ENCODE measurements at places on chromosomes 4 and X.
A peak's percentile ranks its signal among the peaks of the same experiment; 100 is the strongest.

- no peak for DNase-seq
Measured at GRCh38 chr4:179989975-179990374, 2253.2 kb upstream of the TENM3 start.

- no peak for DNase-seq
Measured at GRCh38 chrX:130376077-130376476, 9.4 kb downstream of the GPR119 start.

DNA sequence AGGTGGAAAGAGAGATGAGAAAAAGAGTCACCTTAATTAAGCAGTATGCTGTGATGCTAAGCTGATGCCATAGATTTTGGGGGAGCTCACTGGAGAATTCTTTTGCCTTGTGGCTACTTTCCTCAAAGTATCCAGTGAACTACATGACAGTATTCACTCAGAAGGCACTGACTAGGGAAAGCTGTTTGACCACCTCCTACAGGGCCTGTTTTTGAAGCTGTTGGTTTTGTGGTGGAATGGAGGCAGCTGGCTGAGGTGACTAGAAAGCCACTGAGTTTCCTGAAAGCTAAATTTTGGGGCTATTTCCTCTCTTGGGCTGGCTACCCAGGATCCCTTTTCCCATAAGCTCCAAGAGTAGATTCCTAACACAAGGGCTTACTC, 124.8 kb upstream of the EOLA2 start:
- no peak for DNase-seq

- no peak for DNase-seq
Measured at GRCh38 chr4:54574500-54574899, 83.3 kb upstream of the KIT start.

GRCh38 chr4:164138521-164138920, 615.4 kb upstream of the SMIM31 start:
- no peak for DNase-seq

GRCh38 chr4:8724436-8725070, 132.0 kb downstream of the CPZ start:
- DNase-seq: no peak

DNA sequence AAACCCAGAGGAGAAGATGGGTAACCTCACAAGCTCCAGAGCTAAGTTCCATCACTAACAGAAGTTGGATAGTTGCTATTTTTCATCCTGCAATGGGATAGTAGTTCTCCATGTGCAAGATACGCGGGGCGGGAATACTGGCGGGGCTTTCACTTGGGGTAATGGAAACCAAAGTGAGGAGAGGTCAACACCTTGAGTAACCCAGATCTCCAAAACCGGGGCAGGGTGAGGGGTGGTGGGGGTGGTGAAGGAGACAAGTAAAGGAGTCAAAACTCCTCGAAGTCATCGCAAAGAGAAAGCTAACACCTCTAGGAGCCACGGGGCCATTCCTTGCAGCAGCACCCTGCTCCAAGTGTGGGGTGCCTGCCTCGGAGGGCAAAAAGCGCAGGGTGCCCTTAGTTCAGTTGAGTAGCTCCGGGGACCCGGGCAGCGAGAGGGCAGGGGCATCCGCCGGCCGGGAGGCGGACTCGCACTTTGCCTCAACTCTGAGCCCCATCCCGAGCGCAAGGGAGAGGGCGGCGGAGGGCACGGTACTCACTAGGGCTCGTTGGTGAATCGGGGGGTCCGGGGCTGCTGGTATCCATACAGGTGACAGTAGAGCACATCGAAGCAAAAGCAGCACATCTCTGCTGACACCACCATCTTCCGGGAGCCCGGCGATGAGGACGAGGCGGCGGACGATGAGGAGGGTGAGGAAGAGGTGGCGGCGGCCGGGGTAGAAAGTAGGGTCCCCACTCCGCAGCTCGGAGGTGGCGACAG, 645 bp downstream of the AMMECR1 start:
- peak; percentile 2 for DNase-seq

DNA sequence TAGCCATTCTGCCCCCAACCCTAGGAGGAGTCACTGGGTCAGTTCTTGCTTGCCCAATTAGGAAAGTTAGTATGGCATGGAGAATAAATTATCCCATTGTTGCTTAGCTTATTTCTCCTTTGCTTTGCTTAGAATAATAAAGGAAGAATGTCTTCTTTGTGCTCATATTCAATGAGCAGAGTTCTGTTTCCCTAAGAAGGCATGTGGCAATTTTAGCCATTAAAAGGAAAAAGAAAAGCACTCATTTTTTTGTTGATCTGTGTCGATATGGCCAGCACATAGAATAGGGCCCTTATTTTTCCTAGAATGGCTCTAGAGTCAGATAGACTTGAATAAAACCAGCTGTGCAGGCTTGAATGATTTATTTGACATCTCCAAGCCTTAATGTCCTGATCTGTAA, 166.4 kb upstream of the PPARGC1A start:
- DNase-seq: no peak

- DNase-seq: no peak
Measured at GRCh38 chr4:172983014-172983413, 185.6 kb upstream of the GALNT7 start.

- DNase-seq: no peak
Measured at GRCh38 chr4:1601533-1601835, 82.6 kb downstream of the FAM53A start.

- DNase-seq: no peak
Measured at GRCh38 chr4:146255463-146255862, 41.1 kb downstream of the REELD1 start.

GRCh38 chrX:39525758-39526157, 572.0 kb downstream of the BCOR start:
- no peak for DNase-seq

GRCh38 chr4:112127048-112127637, 18.1 kb upstream of the FAM241A start:
- DNase-seq: no peak

DNA sequence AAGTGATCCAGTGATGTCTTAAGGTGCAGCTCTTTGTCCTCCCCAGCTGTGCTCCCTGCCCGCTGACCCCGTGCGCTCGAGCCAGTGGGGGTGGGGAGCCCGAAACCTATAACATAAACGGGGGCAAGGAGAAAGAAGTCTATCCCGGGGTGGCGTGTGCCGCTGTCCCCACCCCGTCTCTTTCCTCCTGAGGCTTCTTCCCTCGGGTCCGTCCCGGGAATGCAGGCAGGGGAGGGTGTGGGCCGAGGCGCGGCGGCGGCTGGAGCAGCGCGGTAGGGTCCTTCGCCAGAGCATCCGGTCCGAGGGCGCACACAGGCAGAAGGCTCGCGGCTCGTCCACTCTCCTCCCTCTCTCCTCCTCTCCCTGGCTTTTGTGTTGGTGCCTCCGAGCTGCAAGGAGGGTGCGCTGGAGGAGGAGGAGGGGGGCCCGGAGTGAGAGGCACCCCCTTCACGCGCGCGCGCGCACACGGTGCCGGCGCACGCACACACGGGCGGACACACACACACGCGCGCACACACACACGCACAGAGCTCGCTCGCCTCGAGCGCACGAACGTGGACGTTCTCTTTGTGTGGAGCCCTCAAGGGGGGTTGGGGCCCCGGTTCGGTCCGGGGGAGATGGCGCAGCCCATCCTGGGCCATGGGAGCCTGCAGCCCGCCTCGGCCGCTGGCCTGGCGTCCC, at the start of gene RAB33A:
Gene RAB33A, plus strand, starts transcription at position 517 of the 681 bp plus-strand sequence. Its CDS starts 101 bp downstream, at position 618.
- peak; percentile 84 for DNase-seq

- DNase-seq: no peak
Measured at GRCh38 chrX:51867626-51868025, 25.8 kb upstream of the MAGED1 start.

DNA sequence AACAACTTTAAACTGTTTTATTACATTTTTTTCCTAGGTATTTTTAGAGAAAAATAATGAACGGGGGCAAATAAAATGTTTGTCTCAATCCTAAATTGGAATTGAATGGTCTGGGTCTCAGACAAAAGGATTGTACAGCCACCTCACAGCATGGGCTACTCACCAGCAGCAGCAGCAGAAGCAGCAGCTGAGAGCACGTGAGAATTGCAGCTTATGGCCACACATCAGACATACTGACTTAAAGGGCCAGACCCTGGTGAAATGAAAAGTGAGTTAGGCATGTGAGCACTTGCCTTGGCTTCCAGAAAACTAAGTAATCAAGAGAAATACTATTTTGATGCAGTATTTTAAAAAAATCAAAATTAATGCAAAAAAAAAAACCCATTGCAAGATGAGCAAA, 56.6 kb downstream of the AASDH start:
- DNase-seq: no peak

GRCh38 chr4:85784947-85785346, 310.0 kb downstream of the ARHGAP24 start:
- no peak for DNase-seq

DNA sequence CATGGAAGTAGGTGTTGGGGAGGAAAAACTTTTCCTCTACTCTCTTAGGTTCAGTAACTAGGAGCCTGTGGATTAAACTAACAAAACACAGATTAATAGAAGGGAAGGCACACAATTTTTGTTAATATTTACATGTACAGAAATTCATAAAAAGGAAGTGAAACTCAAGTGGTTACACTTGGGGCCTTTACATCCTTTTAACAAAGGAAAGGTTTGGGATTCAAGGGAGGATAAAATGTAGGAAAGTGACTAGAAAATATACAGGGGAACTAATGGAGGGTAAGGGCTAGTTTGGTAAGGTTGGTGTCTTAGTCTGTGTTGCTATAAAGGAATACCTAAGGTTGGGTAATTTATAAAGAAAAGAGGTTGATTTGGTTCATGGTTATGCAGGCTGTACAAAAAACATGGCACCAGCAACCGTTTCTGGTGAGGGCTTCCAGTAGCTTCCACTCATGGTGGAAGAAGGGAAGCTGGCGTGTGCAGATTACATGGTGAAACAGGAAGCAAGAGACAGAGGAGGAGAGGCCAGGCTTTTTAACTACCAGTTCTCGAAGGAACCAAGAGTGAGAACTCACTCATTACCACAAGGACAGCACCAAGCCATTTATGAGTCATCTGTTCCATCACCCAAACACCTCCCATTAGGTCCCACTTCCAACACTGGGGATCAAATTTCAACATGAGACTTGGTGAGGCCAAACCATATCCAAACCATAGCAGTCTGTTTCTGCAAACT, 124.4 kb downstream of the CHRDL1 start:
- no peak for DNase-seq

DNA sequence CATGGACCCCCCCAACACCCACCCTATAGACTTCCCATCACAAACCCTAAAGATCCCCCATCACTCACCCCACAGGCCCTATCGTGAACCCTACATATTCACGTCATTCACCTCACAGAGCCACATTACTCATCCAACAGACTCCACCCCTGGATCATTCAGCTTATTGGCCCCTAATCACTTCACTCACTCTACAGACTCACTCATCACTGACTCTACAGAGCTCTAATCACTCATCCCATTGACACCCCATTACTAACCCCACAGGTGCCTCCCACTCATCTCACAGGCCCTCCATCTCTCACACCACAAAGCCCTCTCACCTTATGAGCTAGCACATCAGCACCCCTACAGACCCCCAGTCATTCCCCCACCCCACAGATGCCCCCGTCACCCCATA, 6.3 kb upstream of the TBC1D25 start:
- no peak for DNase-seq

DNA sequence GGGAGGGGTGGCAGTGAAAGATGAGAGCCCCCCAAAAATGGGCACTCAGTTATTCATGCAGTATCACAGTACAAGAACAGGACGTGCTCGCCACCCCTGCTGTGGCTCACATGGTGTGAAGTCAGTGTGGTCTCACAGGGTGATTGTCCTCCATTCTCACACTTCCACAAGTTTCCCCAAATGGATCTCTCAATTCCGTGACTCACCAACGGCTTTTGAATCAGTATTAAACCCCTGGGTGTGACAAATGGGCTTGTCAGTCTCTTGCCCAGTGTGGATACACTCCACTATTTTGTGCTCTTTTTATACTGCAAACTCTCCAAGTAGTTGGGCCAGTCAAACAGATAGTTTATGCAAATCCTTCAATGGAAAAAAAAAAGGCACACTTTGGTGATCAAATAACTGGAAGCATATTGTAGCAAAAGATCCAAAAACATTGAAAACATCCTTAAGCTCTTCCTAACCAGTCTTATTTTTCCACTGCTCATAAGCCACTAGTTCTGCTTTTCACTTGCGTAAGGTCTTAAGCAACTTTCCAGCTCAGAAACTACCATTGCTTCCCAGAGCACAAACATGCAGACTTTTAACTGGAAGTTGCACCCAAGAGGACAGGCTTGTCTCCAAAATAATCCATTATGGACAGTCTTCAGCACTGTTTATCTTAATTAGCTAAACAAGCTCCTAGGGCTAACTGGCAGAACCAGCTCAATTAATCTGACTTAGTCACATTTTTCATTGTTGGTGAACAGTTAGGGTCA, 365.7 kb downstream of the PPP3CA start:
- DNase-seq: no peak

- no peak for DNase-seq
Measured at GRCh38 chr4:158025131-158025530, 147.7 kb downstream of the GASK1B start.

GRCh38 chrX:68292471-68292870, 140.8 kb downstream of the OPHN1 start:
- DNase-seq: no peak

DNA sequence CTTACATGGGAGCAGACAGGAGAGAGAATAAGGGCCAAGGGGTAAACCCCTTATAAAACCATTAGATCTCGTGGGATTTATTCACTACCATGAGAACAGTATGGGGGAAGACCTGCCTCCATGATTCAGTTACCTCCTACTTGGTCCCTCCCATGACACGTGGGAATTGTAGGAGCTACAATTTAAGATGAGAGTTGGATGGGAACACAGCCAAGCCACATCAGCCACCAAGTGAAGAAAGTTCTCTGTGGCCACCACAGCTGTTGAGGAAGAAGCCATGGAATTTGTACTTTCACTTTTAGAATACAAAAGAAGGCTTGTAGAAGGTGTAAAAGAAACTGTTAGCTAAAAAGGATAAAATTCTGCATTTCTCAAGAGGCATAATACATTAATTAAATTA, 67.0 kb upstream of the CXorf51A start:
- no peak for DNase-seq

GRCh38 chrX:30941898-30942297, 52.8 kb upstream of the TAB3 start:
- no peak for DNase-seq

DNA sequence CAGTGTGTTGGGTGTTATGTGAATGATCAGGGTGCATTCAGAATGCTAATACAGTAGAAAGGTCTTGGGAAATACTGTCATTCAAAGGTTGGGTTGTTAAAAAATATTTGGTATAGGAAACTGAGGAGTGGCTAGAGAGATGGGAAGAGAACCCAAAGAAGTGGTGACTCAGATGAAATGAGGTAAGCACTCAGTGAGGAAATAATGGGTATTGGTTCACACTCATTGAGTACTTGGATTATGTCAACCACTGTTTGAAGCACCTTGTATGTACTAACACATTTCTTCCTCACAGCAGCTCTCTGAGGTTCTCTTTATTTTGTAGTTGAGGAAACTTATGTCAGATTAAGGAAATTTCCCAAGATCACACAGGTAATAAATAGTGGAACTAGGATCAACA, 40.8 kb upstream of the NUDT6 start:
- DNase-seq: no peak

DNA sequence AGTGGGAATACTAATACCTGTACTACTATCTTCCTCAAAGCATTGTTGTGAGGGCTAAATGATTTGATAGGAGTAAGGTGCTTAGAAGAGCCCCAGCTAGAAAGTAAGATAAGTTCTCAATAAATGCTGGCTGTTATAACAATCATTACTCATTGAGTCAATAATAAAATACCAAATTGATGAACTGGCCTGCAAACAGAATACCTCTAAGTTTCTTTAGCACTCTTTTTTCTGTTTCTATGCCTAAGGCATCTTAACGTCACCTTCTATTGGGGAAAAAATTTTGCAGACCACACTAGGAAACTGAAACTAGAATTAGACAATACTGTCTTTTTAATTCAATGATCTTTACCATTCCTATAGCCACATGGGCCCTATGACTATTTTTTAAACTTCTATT, 1.2 kb downstream of the CLTRN start:
- no peak for DNase-seq
